ENCODE measurements at places on chromosomes 16 and 17. TPM values are rescaled to one million over a fixed set of nuclear protein-coding genes. Genes with fewer than 3 reads are reported as not detected.

The KCTD19 gene
- total RNA-seq, result 0.13 TPM

The CNTD1 gene
- total RNA-seq, result not detected

The SEPTIN1 gene
- total RNA-seq, result 2.5 TPM

The ITGA2B gene
- total RNA-seq, result 8.3 TPM

The DOC2B gene
- total RNA-seq, result 1.9 TPM

The ZG16 gene
- total RNA-seq, result not detected

The TNFAIP1 gene
- total RNA-seq, result 18.4 TPM

The CLEC3A gene
- total RNA-seq, result not detected

The USH1G gene
- 2.7 TPM for total RNA-seq

The KRTAP4-4 gene
- total RNA-seq, result not detected

The MGAT5B gene
- total RNA-seq, result 4.6 TPM

The KRT32 gene
- not detected for total RNA-seq

The KRTAP1-1 gene
- not detected for total RNA-seq

The ZNF423 gene
- 54.0 TPM for total RNA-seq

The ZMYND15 gene
- total RNA-seq, result 0.44 TPM

The CHST4 gene
- 6.8 TPM for total RNA-seq

The KRTAP3-2 gene
- total RNA-seq, result not detected

The BRIP1 gene
- total RNA-seq, result 18.3 TPM

Data from H9 (cell line).